Astrocyte of the cerebellum (primary cell): ENCODE measurements at places on chromosomes 3 and 15.

DNA sequence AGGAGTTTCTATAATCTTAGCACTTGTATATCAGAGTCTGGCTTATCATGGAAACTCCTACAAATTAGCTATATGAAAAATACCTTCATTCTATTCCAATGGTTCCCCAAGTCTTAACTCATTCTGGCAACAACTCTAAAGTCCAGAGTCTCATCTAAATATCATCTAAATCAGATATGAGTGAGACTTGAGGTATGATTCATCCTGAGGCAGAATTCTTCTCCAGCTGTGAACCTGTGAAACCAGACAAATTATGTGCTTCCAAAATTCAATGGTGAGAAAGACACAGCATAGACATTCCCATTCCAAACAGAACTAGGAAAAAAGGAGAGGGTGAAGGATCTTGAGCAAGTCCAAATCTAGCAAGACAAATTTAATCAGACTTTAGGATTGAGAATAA, 138.8 kb downstream of the THRB start:
- no peak for DNase-seq

- DNase-seq = no peak
Measured at GRCh38 chr3:38586546-38587520, 62.7 kb downstream of the SCN5A start.

- no peak for DNase-seq
Measured at GRCh38 chr3:135792174-135792573, 173.4 kb upstream of the PPP2R3A start.

- DNase-seq = no peak
Measured at GRCh38 chr15:22811640-22812039, 25.2 kb downstream of the NIPA1 start.

GRCh38 chr3:13507247-13507569, 27.1 kb downstream of the HDAC11 start:
- DNase-seq = no peak

GRCh38 chr3:176514297-176514696, 683.0 kb downstream of the TBL1XR1 start:
- no peak for DNase-seq

GRCh38 chr15:60259469-60259868, 138.3 kb downstream of the ANXA2 start:
- DNase-seq = no peak

GRCh38 chr15:58506064-58506490, 74.3 kb downstream of the LIPC start:
- no peak for DNase-seq

DNA sequence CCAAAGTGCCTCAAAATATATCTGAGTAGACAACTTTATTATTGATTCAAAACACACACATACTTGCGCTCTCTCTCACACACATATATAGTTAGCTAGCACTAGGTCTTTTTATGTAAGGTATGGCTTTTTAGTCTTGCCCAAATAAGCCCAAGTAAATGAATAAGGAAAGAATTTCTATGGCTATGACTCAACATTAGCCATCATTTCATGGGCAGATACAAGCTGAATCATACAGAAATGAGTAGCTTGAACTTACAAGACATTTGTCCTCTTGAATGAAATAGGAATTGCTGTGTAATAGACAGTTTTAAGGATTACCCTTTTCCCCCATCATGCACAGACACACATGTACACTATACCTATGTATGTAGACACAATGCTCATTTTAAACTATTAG, 4.9 kb downstream of the CADPS start:
- no peak for DNase-seq

GRCh38 chr3:50203809-50204803, 965 bp upstream of the SLC38A3 start:
- DNase-seq = no peak

- no peak for DNase-seq
Measured at GRCh38 chr3:149535333-149535685, 60.8 kb downstream of the TM4SF4 start.

DNA sequence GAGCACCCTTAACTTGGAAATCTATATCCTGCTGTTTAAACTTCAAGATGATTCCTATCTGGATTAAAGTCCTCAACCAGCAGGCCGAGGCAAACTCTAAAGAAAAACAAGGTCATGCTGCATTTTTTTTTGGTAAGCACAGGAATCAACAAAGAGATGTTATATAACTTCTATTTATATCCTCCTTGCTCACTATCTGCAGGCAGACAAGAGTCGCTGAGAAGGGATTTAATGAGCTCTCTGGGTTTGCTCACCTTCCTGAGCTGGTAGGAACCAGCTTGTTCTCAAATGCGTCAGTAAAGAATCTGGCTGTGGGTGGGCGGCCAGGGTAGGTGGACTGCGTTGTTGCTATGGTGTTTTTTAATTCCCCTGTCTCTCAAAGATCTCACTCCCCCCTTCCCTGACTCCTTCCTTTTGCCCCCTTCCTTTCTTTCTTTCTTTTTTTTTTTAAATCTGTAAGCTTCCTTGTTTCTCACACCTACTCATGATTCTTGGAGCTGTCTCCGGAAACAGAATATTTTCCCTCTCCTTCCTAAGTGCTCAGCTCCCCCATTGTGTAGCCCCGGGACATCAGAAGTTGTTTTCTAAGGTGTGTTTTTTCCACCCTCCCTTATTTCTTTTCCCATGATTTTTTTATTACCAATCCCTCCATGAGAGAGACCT, 228.8 kb upstream of the BHLHE40 start:
- no peak for DNase-seq

DNA sequence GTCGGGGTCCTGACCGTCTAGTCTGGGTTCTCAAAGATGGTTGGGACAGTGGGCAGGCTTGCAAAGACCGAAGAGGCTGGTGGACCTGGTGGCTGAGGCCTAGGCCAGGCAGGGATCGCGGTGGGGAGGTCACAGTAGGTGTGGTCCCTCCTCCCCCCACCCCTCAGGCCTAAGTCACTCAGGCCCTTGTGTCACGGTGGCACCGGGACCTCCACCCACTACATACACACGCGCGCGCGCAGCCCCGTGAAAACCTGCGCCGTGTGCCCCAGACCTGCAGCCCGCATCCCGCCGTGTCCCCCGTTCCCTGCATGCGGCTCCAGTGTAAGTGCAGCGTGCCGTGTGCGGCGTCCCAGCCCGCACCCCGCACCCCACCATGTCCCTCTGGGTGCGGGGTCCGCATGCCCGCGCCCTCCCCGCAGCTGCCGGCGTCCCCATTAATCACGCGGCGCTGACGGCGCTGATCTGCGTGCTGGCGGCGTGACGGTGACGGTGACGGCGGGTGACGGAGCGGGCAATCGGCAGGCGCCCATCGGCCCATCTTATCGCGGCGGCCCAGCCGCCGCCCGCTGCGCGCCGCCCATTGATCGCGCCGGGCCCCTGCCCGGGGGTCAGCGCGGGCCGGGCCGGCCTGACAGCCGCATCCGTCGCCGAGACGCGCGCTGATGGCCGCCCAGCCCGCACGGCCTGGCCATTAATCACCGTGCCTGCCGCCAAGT, 24.4 kb downstream of the SEC61A1 start:
- no peak for DNase-seq

GRCh38 chr3:134332344-134332743, 41.9 kb downstream of the AMOTL2 start:
- DNase-seq = no peak

- DNase-seq = no peak
Measured at GRCh38 chr15:42402455-42403205, 43.3 kb downstream of the CAPN3 start.

DNA sequence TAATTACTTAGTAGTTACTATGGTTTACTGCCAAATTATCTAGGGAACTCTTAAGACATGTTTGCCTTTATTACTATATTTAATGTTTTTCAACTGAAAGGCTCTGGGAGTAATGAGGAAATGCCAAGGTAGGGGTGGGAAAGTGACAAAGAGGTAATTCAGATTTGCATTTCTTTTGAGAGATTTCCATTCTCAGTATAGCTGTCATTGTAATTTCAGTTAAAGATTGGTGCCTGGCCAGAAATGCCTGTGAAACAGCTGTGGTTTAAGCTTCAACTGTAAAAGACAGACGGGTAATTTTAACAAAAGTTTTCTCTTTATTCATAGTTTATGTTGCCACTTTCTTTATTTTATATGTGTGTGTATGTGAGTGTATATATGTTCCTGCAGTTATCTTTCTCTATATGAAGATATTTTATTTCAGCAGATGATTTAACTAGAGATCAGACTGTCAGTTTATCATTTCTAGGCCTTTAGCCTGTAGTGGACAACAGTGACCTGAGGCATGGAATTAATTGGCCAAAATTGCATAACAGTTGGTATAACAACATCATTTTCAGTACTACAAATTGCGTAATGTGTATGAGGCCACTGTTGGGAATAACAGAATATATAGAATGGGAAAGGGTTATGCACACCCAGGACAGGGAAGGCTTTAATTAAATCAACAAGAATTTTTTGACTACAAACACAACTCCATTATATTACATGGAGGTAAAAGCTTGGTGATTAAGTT, 119.0 kb downstream of the BBX start:
- no peak for DNase-seq

DNA sequence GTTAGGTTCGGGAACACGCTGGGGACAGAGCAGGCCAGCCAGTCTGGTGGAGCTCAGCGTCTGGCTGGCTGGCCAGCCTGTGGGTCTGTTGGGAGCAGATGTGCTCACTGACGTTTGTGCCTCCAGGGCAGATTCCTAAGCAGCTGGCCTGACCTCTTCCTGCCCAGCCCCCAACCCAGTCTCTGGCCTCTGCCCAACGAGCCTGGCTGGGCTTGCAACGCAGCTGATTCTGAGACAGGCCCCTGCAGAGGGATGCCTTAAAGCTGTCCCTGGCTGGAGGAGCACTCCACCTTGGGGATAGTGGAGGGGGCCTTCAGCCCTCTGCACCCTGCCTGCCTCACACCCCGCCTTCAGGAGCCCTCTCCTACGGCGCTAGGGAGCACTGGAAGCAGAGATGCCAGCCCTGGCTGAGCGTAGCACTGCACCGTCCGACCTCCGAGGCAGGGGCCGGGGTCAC, 46.0 kb downstream of the KLF13 start:
- no peak for DNase-seq

- DNase-seq = no peak
Measured at GRCh38 chr3:11020764-11021163, 28.2 kb downstream of the SLC6A1 start.

DNA sequence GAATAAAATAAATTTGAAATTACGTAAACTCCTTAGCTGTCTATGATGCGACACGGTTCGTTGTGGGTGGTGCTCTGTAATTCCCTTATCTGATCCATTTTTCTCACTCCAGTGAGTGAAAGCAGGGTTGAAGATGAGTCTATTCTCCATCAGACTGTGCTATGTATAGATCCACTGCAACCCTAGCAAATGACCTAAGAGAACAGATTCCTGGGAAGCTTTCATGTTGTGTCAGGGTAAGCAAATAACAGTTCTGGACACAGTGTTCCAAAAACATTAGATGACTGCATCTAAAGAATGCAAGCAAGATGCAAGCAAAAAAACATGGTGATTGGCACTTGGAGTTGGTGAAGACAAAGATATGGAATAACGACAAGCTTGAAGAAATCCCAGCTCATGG, 239.3 kb downstream of the SLC9A9 start:
- DNase-seq = no peak

GRCh38 chr15:69751566-69751965, 298.9 kb downstream of the RPLP1 start:
- DNase-seq = no peak

- DNase-seq = no peak
Measured at GRCh38 chr15:55977231-55977630, 16.2 kb downstream of the NEDD4 start.

DNA sequence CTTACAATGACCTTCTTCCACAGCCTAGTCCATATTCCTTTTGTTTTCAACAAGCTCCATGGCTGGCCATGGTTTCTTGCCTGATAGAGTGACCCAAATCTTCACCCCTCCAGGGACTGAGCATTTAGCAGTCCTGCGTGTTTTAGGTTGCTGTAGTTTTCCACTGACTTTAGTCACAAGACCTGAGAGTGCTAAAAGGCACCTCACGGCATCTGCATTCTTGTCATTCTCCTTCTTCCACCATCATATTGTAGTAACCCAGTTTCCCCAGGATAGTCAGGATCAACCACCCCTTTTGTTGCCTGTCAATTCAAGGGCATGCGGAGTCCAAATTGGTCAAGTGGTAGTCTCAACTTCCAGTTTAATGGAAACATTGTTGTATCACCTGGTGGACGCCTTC, 20.8 kb downstream of the HTR3C start:
- no peak for DNase-seq

DNA sequence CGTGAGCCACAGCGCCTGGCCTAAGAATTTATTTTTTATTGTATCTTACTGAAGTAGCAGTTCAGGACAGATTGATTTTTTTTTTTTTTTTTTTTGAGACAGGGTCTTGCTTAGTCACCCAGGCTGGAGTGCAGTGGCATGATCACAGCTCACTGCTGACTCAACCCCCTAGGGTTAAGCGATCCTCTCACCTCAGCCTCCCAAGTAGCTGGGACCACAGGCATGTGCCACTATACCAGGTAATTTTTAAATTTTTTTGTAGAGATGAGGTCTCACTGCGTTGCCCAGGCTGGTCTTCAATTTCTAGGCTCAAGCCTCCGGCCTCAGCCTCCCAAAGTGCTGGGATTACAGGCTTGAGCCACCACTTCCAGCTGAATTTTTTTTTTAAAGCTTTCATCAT, 99.8 kb upstream of the HERC1 start:
- DNase-seq = no peak

DNA sequence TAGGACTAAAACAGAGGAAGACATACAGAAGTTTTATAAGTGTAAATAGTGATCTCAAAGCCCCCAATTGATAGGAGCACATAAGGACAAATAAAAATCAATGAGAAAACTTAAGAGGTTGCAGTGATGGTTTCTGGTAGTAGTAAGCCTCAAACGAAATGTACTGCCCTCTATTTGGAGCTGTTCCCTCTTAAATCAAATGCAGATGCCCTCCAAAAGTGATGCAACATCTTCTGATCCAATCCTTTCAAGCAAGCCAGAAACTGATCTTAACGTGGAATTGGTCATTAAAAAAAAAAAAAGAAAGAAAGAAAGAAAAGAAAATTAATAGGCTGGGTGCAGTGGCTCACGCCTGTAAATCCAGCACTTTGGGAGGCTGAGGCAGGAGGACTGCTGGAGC, 259.3 kb downstream of the ZBTB20 start:
- DNase-seq = no peak

DNA sequence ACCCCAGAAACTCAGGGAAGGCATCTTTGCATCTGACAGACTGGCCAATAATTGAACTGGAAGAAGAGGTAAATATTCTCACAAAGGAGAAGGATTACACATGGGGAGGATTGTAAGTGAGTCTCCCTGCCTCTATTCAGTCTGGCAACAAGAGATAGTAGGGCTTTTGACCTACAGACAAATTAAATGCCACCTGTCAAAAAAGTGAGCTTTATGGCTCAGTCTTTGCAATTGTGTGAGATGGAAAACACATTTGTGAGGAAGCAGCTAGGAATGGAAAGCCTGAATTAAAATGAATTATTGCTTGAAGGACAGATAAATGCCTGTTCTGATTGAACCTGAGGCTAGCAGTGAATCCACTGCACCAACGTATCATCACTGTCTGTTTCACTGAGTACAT, 173.3 kb upstream of the GOLIM4 start:
- DNase-seq = no peak

- no peak for DNase-seq
Measured at GRCh38 chr3:125055331-125055912, 375 bp downstream of the HEG1 start.
